Activated CD4-positive, alpha-beta T cell treated with anti-CD3 and anti-CD28 coated beads, Interleukin-2, amount 10 ng/mL, durations not matched to agents 24 days and 14 days (primary cell): ENCODE measurements at places on chromosomes 7 and 10. TPM values are rescaled to one million over a fixed set of nuclear protein-coding genes. Genes with fewer than 3 reads are reported as not detected.
A peak's percentile ranks its signal among the peaks of the same experiment; 100 is the strongest.

GRCh38 chr7:46291050-46291438 lies 370.0 kb upstream of the IGFBP3 start:
- DNase-seq = no peak

DNA sequence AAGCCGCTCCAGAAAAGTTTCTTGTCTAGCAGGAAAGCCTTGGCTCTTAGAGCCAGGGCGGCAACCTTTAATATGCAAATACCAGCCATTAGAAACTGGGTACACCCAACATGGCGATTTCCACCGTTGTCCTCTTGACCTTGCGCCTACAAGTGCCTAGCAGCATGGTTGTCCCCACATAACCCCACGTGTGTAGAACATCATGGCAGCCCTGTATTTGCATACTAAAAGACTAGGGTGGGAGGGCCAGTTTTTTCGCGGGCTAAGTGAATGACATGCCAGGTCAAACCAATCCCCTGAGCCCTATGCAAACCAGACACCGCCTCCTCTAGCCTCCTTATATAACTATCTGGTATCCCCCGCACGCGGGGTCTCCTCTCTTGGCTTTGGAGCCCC lies 58.4 kb upstream of the FZD8 start:
- no peak for DNase-seq

DNA sequence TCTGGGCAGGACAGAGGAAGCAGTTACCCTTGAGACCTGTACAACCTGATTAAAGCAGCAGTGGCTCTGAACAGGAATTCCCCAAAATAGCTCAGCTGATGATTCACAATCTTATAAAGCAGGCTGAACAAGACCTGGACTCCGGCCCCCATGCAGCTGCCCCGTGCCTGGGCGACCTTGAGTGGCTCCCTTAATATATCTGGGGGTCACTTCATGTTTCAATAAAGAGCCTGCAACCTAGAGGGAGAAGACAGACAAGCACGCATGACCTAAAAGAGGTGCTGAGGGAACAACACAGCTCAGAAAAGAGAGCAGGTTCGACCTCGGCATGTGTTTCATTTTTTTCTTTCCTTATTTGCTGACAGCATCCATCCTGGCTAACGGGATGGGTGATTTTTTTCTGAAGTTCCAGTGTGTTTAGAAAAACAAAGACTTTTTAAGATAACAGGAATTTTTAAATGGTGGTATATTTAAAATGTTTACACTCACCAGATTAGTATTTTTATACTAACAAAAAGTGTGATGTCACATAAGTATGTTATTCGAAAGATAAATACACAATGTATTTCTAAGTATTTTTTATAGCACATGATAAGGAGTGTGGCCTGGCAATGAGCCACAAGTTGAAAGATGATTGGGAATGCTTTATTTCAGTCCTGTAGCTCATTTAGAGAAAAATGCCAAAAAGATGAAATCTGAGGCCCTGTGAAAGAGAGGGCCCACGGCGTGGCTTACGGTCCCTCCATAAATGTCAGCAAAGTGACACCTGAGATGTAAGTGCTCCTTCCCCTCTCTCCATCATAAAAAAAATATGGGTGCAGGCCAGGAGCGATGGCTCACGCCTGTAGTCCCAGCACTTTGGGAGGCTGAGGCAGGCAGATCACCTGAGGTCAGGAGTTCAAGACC lies 161.3 kb downstream of the SLIT1 start:
- DNase-seq = no peak

DNA sequence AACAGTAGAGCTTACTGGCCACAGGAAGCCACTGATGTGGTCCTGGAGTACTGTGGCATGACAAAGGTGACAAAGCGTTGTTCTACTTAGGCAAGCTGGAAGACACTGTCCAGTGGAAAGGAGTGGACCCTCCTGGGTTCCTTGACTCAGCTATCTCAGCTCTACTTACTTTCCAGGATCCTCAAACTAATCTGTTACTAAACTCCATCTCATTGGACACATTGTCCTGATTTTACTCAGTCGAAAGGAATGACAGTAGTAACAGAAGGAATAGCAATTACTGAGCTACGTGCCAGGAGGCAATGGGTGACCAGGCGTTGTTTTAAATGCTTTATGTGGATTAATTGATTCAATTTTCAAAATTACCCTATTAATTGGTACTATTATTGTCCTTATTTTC lies 41.6 kb downstream of the ABLIM1 start:
- DNase-seq = no peak

GRCh38 chr7:127089146-127089545 lies 163.6 kb downstream of the GRM8 start:
- DNase-seq = no peak

GRCh38 chr7:117412946-117413559 lies 14.2 kb downstream of the ASZ1 start:
- DNase-seq = no peak

DNA sequence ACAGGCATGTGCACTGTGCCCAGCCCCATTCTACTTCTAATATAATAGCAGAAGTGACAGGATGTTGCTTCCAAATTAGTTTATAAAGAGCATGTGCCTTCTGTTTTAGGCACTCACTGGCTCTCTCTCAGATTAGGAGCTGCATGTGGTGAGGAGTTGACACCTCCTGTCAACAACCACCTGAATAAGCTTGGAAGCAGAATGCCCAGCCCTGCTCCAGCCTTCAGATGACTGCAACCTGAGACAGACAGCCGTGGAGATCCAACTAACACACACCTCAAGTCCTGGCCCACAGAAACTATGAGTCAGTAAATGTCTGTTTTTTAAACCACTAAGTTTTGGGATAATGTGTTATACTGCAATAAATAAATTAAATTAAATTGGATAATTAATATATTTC lies 54.5 kb downstream of the PARD3 start:
- DNase-seq = no peak

GRCh38 chr10:106826716-106827115 lies 337.8 kb downstream of the SORCS1 start:
- DNase-seq = no peak

- no peak for DNase-seq
Measured at GRCh38 chr7:140079121-140079536, 16.4 kb upstream of the PARP12 start.

GRCh38 chr7:128880791-128881457 lies 18.3 kb downstream of the ATP6V1F start:
- DNase-seq = no peak

- DNase-seq = no peak
Measured at GRCh38 chr7:21580073-21580521, 37.3 kb downstream of the DNAH11 start.

DNA sequence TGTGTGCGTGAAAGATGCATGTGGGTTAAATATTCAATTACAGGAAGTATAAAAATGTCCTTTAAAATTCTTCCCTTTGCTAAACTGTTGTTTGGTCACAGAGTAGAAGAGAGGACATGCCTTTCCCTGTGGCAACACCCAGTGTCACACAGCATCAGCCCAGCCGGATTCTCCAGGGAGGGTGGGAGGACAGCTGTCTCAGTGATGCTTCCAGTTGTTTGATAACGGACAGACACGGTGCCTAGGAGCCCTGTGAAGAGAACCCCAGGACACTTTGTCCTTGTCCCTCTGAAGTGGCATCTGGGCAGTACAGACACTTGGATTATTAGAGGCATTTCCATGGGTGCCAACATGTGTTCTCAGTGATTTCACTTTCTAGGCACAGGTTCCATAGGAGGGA lies 306.6 kb upstream of the LRGUK start:
- DNase-seq = no peak

- DNase-seq = no peak
Measured at GRCh38 chr10:31549896-31550295, 230.9 kb downstream of the ZEB1 start.

DNA sequence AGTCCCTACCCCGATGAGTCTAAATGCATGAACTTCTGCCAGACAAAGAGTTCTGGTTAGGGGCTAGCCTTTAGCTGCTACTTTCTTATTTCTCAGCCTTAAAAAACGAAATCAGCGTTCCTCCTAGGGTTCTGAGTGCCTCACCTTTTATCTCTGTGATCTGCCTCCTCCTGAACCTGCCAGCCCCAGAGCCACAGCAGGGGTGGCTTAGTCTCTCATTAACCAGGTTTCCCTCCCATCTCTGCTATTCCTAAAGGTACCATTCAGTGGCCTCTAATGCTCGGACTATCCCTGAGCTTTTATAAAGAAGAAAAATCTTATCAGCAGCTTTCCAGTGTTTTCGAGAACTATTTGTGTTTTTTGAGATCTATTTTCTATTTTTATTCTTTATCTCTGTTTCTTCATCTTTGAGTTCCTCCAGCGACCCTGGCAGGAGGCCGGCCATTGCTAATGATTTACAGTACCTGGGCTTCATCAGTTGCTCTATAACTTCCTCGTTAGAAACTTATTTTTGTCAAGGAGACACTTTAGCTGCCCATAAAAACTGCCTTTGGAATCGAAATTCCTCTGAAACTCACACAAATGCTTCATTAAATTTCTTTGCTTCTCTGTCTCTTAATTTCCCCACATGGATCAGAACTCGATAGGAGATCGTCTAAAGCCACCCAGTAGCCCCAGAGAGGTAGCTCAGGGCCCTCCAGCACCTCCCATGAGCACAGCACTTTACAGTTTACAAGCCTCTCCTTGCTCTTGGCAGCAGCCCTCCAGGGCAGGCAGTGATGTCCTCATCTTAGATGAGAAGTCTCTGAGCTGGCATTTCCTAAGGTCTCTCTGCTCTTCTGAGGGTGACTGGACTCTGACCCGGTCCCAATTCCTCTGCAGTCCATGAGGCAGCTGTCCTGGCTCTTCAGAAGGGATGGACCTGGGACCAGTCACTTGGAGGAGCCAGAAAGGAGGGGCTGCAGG lies 149.1 kb downstream of the EBF3 start:
- no peak for DNase-seq

DNA sequence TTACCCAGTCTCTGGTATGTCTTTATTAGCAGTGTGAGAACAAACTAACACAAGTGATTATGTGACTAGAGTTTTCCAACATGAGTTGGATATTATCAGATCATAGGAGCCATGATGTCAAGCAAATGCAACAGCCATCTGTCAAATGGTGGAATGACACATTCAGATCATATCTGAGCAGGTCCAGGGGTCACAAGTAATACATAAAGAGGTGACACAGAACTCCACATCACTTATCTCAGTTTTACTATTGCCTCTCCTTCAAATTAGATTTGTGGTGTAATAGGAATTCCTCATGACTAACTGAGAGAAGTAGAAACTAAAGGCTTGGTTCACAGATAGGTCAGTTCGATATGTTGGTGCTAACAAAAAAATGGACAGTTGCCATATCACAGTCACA lies 12.2 kb upstream of the SAMD9L start:
- peak; percentile 19 for DNase-seq

DNA sequence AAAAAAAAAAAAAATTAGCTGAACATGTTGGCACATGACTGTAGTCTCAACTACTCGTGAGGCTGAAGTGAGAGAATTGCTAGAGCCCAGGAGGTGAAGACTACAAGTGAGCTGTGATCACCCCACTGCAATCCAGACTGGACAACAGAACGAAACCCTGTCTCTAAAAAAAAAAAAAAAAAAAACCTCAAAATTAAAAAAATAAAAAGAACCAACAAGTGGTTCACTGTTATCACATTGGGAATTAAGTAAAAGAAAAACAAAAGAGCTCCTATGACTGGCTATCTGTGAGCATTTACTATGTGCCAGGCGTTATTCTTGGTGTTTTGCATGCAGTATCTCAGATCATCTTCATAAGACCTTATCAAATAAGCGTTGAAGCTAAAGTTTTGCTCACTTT lies 66.0 kb downstream of the ANLN start:
- peak; percentile 41 for DNase-seq

DNA sequence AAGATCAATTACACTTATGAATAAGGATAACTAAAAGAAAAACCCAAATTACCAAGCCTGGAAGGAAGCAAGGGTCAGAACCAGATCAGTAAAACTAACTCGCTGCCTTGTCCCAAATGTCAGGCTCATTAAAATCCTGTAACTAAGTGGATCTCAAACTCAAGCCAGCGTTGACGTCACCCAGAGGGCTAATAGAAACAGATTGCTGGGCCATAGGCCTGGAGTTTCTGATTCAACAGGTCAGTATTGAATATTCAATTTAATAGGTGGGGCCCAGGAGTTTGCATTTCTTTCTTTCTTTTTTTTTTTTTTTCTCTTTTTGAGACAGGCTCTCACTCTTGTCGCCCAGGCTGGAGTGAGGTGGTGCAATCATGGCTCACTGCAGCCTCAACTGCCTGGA lies 397.0 kb downstream of the CALN1 start:
- DNase-seq = no peak

- no peak for DNase-seq
Measured at GRCh38 chr7:15507171-15507570, 54.6 kb downstream of the AGMO start.

DNA sequence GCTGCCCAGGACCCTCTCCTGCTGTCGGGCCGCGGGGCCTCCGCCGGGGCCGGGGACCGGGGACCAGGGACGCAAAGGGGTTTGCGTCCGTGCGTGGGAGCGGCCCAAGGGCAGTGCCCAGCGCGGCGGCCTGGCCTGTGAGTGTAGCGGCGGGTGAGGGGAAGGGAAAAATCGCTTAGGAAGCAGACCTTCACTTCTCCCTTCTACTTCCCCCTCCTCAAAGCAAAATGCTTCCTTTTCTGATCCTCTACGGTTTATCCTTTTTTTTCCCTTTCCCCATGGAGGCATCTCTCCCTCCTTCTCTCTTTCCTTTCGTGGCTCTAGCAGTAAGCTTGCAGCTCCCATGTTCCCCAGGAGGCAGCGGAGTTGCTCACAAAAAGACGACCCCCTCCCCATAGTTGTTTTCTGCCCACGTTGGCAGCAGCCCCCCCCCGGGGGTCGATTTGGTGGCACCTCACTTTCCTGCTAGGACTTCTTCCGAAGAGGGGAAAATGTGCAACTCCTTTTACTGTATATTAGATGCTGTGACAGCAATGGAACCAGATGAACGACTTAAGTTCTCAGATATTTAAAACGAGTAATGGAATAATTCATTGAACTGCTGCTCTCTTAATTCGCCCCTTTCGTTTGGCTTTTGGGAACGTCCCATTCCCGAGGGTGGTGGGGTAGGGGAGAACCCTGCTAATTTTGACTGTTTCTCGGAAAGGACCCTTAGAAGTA lies 724 bp downstream of the CAPZA2 start:
- DNase-seq = peak; percentile 74

GRCh38 chr10:7417807-7418206 lies 7.0 kb upstream of the SFMBT2 start:
- peak; percentile 57 for DNase-seq

The OR6V1 gene
- total RNA-seq = not detected in 2 replicates

The IDI2 gene
- not detected in 2 replicates for total RNA-seq

The SPOCK2 gene
- 104 and 106 TPM in 2 replicates for total RNA-seq

The AOAH gene
- total RNA-seq = 17.6 and 17.8 TPM in 2 replicates

The SNX10 gene
- total RNA-seq = 40.1 and 42.1 TPM in 2 replicates

The POLL gene
- 32.2 and 33.8 TPM in 2 replicates for total RNA-seq

The IKZF1 gene
- total RNA-seq = 282 and 292 TPM in 2 replicates
